ENCODE measurements at places on chromosomes 11 and 22.

- no peak for ATAC-seq
Observed at GRCh38 chr11:17376493-17376892, 12.0 kb downstream of the KCNJ11 start.

GRCh38 chr11:121473064-121473777 is 20.5 kb upstream of the SORL1-AS1 start:
- ATAC-seq, result peak; percentile 65

DNA sequence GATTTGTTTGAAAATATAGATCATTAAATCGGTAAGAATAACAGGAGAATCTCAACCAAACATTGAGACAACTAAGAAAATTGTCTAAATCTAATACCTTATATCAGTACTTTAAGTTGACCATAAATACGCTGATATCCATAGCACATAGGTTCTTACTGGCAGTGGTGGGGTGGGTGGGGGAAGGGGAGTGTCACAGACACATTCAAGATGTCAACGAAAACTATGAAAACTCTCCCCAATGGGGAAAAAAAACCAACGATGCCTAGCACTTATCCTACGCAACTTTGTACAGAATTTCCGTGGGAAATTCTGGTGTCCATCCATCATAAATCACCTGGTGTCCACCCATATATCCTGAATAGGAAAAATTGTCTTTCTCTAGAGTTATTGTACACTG is 6.2 kb downstream of the GRAP2 start:
- no peak for ATAC-seq

GRCh38 chr11:69370984-69371709 is 77.2 kb downstream of the MYEOV start:
- ATAC-seq, result no peak

DNA sequence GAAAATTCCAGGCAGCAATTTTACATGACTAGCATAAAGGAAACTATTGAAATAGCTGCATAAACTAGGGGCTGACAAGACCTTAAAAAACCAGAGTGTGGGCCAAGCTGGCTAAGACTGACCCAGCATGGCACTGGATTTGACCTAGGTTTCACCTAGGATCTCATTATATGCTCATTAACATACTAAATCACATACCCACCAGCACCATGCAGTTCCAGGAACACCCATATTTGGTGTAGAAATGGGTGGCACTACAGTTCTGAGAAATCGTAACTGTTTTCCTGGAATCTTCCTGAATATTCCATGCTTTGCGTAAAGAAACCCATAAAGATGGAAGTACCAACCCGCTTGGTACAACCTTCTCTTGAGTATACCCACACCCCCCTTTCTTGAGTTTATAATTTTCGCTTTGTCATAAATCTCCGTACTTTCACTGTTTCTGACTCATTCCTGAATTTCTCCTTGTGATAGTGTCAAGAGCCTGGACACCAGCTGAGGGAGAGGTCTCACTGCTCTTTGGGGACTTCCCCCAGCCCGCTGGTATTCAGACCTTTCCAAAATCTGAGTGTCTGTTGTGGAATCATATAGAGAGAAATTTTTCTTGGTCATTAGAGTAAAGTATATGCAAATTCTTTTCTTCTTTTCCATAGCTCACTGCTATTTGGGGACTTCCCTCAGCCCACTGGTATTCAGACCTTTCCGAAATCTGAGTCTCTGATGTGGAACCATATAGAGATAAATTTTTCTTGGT is 55.1 kb downstream of the MTMR3 start:
- peak; percentile 98 for ATAC-seq

DNA sequence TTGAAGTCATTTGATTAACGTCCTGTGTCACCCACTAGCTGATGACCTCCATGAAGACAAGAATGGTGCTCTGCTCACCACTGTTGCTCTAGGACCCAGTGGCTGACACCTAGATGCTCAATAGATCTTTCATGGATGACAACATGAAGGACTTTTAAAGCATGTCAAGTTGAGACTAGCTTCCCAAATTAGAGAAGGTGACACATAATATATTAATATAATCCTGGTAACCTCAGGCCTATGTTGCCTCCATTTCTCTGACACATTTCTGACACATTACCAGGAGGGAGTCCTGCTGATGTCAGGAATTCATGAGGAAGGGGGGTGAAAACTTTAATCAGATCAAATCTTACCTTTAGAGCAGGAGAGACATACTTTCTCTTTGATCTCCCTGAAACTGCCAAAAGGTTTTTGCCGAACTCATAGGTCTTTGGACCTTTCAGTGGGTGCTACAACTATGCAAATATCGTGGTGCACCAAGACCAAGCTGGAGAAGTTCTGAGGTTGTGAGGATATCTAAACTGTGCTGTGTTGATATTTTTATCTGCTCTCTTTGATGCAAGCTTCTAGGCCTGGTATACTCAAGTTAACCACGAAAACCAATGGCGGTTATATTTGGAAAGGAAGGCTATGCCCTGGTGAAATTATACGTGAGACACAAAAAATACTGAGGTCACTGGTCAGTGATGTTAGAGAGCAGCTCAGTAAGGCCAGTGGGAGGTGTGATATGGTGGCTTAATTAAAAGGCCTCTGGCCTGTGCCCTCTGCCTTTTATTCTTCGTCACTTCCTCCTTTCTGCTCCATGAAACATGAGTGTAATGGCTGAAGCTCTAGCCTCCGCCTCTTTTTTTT is 13.2 kb upstream of the AMPD3 start:
- peak; percentile 86 for ATAC-seq

DNA sequence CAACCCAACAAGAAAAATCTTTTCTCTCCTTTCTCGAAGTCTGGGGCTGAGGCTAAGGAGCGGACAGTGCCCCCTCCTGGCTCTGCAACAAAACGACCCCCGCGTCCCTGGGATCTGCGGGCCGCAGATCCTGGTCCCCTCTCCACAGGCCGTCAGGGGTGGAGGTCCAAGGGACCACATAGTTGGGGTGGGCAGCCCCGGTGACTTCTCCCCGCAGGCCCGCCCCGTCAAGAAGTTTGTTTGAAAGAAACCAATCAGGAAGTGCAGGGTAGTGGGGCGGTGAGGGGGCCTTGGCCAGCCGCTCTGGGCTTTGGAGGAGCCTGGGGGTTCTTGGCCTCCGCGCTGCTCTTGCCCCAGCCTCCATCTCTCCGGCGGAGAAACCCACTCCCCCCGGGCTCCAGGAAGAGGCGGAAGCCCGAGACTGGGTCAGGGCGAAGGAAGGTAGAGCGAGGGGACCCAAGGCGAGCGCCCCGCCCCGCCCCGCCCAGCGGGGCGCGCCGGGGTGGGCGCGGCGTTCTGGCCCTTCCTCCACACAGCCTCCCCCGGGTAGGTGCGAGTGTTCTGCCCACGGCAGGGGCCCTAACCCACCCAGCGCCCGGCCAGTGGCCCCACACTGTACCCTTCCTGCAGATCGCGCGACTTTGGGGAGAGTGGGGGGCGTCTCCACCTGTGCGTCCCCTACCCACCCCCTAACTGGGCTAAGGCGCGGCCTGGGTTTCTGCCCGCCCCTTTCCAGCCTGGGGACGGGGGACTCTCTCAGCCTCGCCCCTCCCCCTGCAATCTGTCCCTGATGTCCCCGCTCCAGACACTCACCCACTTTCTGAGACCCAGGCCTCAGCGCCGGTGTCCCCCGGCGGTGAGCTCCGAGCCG is 1.3 kb downstream of the TP53I11 start:
- ATAC-seq, result no peak

GRCh38 chr11:23502826-23503225 is 642.6 kb upstream of the CCDC179 start:
- no peak for ATAC-seq

GRCh38 chr11:64128255-64129006 is 37.5 kb downstream of the MACROD1 start:
- ATAC-seq, result no peak

DNA sequence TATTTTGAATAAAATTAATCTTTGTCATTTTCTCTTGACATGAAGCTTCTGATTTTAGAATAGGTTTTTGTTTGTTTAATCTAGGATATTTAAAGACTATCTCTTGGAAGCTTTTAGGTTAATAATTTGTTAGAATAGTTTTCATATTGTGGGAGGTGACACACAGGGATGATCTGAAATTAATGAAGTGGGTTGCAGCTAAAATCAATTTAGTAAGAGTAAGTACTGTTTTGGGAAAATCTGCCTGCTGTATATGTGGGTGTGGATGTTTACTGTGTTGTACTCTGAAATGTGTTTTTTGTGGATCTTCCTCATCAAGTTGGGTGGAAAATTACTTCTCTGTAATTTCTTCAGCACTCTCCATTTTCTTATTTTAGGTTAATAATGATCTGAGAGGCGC is 67.3 kb downstream of the BID start:
- ATAC-seq, result no peak

- no peak for ATAC-seq
Observed at GRCh38 chr11:64762277-64762673, 2.5 kb upstream of the PYGM start.

- no peak for ATAC-seq
Observed at GRCh38 chr22:23282089-23282501, 101.8 kb downstream of the BCR start.

- ATAC-seq, result no peak
Observed at GRCh38 chr22:31604746-31605705, 57.0 kb downstream of the PISD start.

DNA sequence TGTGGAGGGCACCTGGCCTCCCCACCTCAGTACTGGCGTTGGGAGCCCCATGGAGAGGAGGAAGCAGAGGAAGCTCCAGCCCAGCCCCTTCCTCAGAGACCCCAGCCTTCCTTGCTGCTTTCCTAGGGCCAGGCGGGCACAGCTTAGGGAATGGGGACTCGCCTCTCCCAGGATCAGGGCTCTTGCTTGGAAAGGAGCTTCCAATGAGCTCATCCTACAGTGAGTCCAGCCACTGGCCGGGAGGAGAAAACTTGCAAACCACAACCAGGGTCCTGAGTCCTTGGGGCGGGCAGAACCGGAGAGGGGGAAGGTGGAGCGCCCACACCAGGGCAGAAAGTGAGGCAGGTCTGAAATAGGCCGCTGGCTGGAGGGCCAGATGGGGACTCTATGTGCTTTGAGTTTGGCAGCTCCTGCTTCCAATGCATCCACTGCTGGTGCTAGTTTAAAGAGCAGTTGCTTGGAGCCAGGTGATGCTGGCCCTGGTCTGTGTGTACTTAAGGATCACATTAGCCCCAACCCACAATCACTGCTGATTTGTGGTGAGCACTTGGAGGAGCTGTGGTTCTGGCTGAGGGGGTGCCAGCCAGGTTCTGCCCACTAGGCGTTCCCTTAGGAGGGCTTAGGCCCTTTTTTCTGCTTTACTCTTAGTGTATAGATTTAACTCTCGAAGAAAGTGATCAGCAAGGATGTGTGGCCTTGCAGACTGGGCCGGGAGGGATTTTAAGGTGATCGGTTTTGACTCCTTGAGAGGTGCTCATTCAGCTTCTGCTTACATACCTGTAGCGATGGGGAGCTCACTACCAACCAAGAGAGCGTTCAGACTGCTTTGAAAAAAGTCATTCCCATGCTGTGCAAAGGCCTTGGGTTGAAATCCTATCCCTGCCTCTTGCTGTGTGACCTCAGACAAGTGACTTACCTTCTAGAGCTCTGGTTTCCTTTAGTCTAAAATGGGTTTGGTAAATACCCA is 81.9 kb downstream of the TP53I11 start:
- ATAC-seq, result no peak

- ATAC-seq, result no peak
Observed at GRCh38 chr11:1128311-1129142, 29.2 kb upstream of the MUC5AC start.

GRCh38 chr11:111730871-111731591 is 35.2 kb downstream of the PPP2R1B start:
- no peak for ATAC-seq

DNA sequence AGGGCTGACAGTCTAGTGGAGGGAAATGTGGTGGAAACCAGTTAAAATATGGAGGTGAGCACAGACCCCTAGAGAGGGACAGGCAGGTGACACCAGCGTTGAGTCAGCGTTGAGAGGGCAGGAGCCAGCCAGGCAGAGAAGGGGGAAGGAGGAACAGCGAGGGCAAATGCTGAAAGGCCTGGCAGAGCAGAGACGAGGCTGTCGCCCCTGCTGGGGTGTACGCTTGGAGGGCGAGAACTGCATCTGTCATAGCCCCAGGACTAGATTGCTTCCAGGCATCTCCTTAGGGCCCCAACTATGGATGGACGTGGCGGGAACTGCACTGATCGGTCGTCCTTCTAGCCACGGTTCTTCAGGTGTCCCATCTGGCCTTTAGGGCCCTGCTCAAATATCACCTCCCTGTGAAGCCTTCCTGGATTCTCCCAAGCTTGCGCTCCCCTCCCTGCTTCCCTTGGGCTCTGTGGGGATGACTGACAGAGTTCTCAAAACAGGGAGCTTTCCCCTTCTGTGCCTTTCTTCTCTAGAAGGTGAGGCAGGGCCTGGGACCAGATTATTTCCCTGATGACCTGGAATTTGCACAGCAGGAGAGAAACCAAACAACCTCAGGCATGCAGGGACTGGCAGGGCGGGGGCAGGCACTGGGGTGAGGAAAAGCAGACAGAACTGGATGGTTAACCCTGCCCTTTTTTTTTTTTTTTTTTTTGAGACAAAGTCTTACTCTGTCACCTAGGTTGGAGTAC is 11.1 kb downstream of the SYNGR1 start:
- no peak for ATAC-seq

DNA sequence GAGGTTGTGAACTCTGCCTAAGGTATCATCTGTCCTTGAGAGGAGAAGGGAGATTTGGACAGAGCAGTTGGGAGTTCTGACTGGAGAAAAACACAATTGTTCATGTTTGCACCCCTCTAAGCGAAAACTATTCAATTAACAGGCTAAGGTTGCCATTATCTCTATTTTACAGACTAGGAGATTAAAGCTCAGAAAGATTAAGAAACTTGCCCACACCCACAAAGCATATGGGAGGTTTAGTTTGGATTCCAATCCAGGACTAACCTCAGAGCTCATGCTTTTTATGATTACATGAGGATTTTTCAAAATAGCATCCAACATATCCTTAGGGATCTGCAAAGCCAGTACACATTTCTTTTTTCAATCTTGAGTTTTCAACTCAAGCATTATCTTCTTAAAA is 22.0 kb downstream of the GAB2 start:
- ATAC-seq, result no peak

DNA sequence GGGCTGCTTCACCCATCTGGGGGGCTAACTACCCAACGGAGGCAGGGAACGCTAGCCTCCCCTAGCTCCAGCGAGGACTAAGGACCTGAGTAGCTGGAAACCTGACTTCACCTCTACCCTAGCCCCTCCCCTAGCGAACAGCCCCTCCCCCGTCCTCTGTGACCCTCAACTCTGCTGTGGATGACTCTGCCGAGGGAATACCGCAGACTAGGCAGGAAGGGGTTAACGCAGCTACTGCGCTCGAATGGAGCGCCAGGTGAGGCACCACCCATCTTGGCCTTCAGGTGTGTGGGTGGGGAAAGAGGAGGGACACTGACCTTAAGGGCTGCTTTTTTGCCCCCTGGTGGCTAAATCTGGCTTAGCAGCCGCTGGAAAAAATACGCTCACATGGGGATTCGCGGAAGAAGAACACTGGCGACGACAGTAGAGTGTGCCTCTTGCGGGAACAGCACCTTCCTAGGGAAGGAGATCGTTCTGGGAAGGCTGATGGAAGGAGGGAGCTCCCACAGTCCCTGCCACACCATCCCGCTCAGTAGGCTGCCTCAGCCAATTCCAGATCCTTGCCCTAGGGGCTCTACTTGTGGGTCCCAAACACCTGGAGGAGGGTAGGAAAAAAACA is 4.5 kb upstream of the BCL9L start:
- peak; percentile 25 for ATAC-seq

Data from activated T-helper 17 cell treated with anti-CD3 and anti-CD28 coated beads, Interleukin-2, amount 50 U/mL, for 72 hours (primary cell).